ENCODE measurements at places on chromosomes 6 and 20.

GRCh38 chr6:34181908-34182307, 36.0 kb upstream of the GRM4 start:
- DNase-seq = no peak

GRCh38 chr6:160952633-160953281, 38.8 kb upstream of the MAP3K4 start:
- DNase-seq = no peak

DNA sequence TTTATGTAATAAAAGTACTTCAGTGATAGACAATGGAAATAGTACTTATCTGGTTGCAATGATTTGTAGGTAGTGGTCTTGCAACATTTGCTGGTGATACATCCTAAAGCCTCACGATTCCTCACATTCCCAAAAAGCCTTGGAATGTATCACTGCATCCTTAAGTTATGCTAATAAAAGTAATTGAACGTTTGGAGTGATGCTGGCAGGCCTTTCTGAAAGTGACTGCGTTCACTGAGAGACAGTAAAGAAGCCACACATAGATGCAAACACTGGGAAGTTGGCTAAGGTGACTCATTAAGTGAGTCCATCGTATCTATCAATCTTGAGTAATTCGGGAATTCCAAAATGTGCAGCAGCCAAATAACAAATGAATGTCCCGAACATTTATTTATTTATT, 444.1 kb upstream of the SOX4 start:
- no peak for DNase-seq

DNA sequence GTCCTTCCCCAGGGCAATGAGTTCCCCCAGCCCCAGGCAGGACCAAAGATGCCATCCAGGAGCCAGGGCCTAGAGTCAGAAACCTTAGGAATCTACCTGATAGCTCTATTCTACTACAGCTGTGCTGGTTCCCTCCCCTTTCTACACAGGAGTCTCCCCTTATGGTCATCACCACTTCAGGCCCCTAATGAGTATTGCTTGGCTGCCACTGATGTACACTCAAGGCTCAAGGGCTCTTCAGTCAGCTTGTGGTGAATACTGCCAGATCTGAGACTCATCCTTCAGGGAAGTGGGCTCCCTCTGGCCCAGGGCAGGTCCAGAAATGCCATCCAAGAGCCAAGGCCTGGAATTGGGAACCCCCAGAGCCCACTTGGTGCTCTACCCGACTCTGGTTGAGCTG, 248.6 kb downstream of the ALDH8A1 start:
- DNase-seq = no peak

DNA sequence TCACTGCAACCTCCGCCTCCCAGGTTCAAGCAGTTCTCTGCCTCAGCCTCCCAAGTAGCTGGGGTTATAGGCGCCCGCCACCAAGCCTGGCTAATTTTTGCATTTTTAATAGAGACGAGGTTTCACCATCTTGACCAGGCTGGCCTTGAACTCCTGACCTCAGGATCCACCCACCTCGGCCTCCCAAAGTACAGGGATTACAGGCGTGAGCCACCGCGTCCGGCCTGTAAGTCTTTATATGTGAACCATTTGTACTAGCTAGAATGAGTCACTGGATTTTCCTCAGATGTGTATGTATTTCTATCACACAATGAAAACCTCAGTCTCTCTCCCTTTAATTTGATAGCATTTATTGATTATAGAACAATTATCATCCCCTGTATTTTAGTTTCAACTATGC, 34.0 kb downstream of the ITCH start:
- DNase-seq = no peak

- DNase-seq = no peak
These were observed 155.3 kb upstream of the ZNF217 start for GRCh38 chr20:53748821-53749421.

DNA sequence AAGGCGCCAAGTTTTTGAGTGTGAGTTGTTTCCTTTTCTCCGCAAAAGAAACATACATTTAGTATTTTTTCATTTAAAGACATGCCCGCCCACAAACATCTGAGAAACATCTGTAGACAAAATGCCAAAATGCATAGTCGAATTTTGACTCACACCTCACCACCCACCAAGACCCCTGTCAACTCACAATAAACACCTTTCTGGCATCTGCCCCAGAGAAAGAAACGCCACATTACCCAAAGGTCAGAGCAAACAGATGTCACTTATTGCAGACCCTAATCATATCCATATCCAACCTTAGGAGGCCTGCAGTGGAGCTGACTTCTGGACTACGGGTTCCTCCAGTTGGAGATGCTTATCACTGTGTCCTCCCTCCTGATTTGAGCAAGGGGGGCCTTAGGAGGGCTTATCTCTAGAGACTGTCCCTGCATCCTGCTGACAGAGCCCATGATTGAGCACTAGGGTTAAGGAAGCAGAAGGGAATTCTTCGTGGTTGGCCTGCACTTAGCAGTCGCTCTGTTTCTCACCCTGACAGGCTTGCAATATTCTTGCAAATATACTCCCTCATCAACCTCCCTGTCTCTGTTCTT, 90.5 kb upstream of the TBX18 start:
- no peak for DNase-seq

DNA sequence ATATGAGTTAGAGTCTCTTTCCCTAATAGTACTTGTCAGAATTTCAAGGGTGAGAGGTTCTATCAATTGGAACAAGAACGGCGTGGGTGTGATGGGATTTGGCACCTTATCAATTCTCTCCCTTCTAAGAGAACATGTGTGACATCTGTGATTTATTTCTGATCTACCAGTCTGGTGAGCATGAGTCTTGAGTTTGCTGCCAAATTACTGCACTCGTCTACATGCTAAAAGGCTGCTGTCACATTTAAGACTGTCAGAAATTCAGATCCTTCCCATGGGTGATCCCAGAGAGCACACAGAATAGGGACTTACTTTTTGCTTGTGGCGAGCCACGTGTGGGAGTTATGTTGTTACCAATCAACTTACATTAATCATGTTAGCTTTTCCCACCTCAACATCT, 370.2 kb upstream of the SASH1 start:
- DNase-seq = no peak

GRCh38 chr20:4673371-4674001, 48.2 kb upstream of the PRND start:
- no peak for DNase-seq

DNA sequence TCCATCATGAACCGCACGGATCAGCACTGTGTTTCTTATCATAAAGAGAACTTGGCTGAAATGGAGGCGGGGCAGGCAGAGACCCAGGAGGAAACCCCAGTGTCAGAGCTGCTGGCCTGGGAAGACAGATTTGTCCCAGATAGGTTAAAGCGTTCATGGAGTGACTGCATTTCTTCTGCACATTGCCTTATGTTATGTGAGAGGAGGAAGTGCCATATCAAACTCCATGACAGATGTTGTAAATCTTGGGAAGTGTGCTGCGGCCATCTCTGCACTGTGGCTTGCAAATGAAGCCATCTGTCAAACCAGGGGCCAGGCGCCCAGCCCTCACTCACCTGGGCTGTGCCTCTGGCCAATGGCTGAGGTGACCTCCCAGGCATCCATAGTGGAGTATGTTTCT, 163.0 kb downstream of the SLC24A3 start:
- DNase-seq = no peak

DNA sequence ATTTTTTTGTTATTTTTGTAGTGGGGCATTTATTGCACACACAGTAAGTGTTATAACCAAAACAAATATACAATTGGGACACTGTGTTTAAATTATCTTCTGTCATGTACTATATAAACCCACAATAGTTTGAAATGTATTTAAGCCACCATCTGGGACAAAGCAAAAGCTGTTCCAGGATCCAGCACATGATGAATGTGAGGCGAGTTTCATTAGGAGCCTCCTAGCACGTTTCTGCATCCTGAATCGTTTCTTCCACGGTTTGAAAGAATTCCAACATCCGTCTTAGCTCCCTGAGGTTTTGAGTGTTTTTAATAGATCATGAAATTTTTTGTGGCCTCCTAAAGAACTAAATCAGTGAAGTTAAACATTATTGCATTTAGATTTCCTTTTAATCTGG, 65.8 kb downstream of the EYA4 start:
- DNase-seq = no peak

Data from NCI-H1417 treated with DMSO at 0.1 percent for 48 hours (cell line).